ENCODE measurements at places on chromosomes 1 and 21.
A peak's percentile ranks its signal among the peaks of the same experiment; 100 is the strongest.

- DNase-seq, result no peak
Observed at GRCh38 chr1:94607398-94607797, 65.8 kb upstream of the F3 start.

- no peak for DNase-seq
Observed at GRCh38 chr1:46575778-46576177, 24.3 kb upstream of the KNCN start.

- peak; percentile 46 for DNase-seq
Observed at GRCh38 chr1:95002540-95003432, 70.0 kb downstream of the ALG14 start.

DNA sequence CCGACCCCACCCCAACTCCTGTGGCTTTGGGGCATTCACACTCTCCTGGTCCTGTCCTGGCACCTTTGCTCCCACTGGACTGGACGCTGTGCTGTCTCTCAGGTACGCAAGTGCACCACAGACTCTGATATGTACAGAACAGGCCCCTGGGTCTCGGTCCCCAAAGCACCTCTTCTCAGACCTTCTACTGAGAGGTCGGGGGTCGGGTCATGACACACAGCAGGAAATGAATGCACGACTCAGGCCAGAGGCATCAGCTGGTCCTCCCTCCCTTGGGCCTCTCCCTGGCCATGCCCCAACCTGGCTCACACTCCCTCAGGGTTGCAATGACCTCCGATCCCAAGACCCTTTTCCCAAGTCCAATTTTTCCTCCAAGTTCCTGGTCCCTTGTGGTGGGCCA is 1.8 kb upstream of the KRTAP10-12 start:
- no peak for DNase-seq

DNA sequence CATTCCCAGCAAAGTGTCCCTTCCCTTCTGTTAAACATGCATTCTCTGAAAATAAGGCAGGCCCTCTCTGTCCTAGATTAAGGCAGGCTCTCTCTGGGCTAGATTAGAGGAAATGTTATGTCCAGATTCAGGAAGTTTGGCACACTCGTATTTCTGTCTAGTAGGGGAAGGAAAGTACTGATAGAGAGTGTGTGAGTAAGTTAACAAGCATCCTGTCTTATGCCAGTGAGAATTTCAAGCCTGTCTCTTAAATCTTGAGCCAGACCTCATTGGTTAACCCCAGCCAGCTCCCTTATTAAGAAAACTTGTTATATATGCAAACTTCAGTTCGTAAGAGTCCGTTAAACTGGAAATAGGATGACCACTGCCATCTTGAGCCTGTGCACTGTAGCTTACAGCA is 31.6 kb downstream of the IGSF5 start:
- no peak for DNase-seq

- DNase-seq, result no peak
Observed at GRCh38 chr1:52567943-52568342, 15.1 kb upstream of the TUT4 start.

DNA sequence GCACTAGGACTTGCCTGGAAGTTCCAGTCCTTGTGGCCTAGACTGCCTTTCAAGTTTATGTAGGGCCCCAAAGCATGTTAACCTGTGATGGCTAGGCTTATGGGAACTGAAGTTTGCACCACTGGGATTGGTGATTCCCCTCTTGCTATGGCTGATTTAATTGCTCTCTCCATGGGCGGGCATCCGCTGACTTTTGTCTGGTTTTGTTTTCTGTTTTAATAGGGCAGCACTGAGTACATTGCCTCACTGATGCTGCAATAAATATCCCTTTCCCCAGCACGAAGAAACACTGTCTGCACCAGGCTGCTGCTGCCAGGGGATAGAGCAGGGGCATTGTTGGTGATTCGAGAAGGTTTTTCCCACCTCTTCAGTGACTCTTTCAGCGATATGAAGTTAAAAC is 73.3 kb upstream of the PDE4B start:
- no peak for DNase-seq

DNA sequence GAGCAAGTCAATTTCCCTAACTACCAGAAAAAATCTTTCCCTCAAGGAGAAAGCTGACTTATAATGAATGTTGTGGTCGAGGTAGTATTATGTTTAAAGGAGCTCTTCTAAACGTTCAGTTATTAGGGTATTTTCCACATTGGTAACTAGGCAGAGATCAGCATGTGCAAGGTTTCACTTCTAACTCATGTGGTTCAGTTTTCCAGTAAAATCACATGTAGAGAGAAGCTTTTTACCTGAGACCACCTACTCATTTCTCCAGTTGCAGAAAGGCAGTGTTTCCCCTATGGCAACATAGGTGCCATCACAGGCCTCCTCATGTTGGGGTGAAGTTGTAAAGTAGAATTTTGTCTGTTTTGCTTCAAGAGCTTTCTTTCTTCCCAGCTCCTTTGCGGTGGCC is 23.7 kb downstream of the IL23R start:
- no peak for DNase-seq

GRCh38 chr1:107344268-107344760 is 203.5 kb downstream of the NTNG1 start:
- DNase-seq, result no peak
